ENCODE measurements at places on chromosomes 1 and 21.

DNA sequence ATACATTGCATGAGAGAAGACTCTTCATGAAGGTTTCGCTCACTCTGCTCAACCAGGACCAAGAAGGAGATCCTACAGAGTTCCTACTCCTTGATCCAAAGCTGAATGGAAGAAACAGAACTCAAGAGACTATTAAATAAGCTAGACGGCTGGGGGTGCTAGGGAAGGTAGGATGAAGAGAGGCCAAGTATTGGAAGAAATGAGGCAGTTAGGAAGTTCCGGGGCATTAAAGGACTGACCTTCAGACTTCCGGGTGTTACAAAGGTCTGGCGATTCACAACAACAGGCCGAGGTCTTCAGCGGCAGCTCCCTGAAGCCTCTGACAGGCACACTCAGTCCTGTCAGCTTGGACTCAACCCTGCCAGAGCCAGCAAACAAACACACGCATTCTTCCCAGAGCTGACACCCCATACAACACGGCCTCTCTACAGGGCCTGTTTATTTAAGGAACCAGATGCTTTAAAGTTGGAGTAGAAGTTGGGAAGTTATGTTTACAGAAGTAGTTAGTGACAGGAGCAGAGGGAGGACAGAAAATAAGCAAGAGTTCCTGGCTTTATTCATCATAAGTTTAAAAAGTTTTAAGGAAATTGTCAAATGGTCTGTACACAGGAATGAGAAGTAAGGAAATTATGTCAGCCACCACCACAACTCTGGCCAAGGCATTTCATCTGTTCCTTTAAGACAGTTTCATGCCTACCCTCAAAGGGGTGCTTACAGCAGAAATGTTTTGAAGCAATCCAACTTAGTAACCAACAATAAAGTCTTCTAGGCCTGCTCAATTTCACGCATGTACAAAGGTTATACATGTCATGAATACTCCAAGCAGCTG, 4.7 kb downstream of the SORT1 start:
- no peak for DNase-seq

DNA sequence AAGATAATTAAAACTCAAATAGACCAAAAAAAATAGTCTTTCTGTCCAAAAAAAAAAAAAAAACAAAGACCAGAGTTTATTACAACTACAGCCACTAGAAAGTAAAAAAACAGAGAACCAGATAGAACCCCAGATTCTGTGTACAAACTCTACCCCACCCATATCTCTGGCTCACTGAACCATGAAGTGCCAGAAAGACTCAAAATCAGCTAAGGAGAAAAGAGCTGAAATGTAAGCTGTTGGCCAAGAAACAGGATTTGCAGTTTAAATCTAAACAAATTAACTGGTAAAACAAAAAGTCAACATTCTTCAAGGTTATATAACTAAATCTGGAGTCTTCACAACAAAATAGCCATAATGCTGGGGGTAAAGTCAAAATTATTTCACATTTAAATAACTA, 278.9 kb downstream of the SEC16B start:
- DNase-seq: no peak

DNA sequence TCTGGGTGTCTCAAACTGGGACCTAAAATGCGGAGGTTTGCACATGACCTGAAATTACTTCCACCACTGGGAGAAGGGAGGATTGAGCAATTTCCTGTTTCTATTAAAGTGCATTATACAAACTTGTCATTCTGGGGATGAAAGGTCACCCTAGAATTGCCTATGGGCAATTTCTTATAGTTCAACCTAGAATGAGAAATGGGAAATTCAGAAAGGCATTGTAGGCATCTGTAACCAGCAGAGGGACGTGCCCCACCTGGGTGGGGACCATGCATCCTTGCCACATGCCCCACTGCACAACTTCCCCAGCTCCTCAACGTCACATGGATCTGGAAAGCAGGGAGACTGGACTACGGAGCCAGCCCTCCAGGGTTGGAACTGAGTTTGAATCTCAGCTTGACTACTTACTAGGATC, 47.0 kb downstream of the MRPL39 start:
- DNase-seq: no peak

DNA sequence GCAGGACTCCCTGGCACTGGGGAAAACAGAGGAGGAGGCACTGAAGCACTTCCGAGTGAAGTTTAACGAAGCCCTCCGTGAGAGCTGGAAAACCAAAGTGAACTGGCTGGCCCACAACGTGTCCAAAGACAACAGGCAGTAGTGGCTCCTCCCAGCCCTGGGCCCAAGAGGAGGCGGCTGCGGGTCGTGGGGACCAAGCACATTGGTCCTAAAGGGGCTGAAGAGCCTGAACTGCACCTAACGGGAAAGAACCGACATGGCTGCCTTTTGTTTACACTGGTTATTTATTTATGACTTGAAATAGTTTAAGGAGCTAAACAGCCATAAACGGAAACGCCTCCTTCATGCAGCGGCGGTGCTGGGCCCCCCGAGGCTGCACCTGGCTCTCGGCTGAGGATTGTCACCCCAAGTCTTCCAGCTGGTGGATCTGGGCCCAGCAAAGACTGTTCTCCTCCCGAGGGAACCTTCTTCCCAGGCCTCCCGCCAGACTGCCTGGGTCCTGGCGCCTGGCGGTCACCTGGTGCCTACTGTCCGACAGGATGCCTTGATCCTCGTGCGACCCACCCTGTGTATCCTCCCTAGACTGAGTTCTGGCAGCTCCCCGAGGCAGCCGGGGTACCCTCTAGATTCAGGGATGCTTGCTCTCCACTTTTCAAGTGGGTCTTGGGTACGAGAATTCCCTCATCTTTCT, 75.5 kb downstream of the PIK3CD start:
- no peak for DNase-seq

DNA sequence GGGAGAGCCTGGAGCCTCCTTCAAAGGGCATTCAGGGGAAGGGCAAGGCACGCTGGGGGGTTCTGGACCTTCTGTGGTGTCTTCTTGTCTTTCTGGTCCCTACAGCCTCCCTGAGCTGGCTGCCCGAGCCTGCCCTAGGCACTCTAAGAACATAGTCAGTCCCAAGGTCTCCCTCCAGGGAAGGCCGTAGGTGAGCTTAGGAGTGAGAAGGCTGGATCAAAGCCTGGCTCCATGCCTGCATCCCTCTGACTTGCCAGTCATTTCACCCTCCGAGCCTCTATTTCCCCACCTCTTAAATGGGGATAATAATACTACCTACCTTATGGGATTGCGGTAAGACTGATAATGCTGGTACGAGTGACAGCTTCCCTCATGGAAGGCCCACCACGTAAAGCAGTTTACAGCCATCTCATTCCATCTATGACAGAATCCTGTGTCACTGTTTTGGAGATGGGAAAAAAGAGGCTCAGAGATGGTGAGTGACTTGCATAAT, 20.8 kb downstream of the PTPRF start:
- no peak for DNase-seq

DNA sequence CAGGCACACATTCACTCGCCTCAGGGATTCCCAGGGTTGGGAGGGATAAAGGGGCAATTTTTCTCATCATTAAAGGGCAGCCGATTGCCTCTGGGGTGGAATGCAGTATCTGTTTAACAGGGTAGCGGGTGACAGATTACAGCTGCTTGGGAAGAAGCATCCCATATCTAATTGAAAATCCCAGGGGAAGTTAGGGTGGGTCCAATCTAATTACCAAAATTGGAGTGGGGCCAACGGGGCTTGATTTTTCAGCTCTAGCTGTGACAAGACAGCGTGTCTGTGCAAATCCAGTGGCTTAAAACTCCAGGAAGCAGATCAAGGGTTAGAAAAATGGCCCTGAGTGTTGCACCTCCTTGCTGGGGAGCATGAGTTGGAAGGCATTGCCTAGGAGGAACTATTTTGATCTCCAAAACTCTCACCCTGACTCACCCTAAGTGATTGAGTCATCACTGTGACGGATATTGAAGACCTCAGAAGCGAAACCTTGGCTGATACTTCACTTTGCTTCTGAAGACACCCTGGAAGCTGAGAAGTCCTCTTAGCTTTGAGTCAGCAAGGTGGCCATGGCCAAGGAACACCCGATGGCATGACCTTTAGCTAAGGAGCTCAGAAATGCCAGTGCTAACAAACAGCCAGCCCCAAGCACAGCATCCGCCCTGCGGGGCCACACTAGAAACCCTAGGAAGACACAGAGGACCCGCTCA, 46.0 kb downstream of the GRHL3 start:
- DNase-seq: no peak

GRCh38 chr1:246390855-246391254, 116.2 kb downstream of the SMYD3 start:
- no peak for DNase-seq

DNA sequence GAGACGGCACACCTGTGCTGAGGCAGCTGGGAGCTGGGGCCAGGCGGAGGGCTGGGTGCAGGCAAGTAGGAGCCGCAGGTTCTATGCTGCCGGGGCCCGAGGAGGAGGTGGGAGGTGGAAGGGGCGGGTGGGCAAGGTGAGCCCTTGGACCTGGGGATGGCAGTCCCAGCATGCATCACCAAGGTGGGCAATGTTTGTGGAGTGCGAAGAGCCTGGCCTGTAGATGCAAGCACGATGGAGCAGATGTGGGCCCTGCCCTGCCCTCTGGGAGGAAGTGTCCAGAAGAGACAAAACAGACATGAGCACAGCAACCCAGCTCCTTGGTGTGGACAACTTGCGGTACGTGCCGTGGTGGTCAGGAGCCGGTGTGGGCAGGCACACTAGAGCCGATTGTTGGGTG, 28.3 kb upstream of the AJAP1 start:
- DNase-seq: no peak

- no peak for DNase-seq
Observed at GRCh38 chr1:71944006-71944405, 338.3 kb downstream of the NEGR1 start.

DNA sequence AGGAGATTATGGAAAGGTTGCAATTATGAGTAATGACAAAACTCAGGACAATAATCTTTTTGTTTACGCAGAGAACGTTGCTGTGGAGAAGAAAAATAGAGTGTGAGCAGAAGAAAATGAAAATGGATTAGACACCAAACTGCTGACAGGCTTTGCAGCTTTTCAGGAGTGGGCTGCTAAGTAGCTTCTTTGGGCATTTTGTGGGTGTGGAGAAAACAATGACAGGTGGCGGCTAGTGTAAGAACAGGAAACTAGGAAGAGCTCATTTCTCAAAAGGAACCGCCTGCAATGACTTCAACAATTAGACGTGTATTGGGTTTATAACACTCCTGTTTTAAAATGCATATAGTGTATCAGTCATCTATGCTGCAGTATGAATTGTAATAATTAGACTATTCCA, 18.3 kb upstream of the PALMD start:
- DNase-seq: no peak

GRCh38 chr1:205543351-205544301, 39.2 kb downstream of the CDK18 start:
- DNase-seq: no peak

GRCh38 chr21:45551783-45552695, 9.8 kb upstream of the SLC19A1 start:
- DNase-seq: no peak

DNA sequence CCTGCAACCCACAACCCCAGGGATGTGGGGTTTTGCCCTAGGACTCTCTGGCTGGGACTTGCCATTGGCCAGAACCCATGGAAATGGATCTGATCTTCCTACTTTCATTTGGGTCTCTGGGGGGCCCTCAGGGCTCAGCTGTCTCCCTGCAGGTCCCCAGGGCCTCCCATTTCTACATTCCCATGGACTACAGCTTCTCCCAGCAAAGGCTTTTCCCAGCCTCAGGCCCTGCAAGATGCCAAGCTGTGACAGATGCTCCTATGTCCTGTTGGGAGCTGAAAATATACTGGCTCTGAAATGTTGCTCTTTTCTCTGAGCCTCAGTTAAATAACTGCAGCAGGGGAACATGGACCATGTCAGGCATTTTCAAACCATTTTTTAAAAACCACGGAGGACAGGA, 99.5 kb upstream of the IGSF21 start:
- DNase-seq: no peak

GRCh38 chr1:12601700-12602658, 16.0 kb downstream of the DHRS3 start:
- DNase-seq: no peak

- no peak for DNase-seq
Observed at GRCh38 chr1:100544791-100545190, 6.9 kb downstream of the GPR88 start.

- no peak for DNase-seq
Observed at GRCh38 chr1:200866116-200866515, 6.7 kb upstream of the GPR25 start.

DNA sequence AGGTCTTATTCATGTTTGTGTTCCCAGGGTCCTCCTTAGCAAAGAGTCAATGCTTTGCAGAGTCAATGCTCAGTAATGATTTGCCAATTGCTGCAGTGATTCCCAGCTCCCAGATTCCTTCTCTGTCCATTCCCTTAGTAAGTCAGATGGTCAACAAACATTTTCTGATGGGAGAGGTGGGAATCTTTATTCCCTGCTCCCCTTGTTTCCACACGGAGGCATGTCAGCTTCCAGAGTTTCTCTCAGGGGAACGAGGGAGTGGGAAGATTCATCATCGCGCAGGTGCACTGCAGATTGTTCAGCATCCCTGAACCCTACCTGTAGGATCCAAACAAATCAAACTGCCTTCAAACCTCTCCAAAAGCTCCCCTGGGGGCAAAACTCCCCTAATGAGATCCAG, 7.5 kb upstream of the AHDC1 start:
- DNase-seq: no peak

GRCh38 chr1:186404454-186405051, 28.9 kb downstream of the ODR4 start:
- DNase-seq: no peak

GRCh38 chr1:50901872-50902271, 58.2 kb downstream of the FAF1 start:
- no peak for DNase-seq

GRCh38 chr1:169680377-169681019, 30.9 kb downstream of the SELL start:
- DNase-seq: no peak

GRCh38 chr1:226351709-226352108, 42.7 kb upstream of the LIN9 start:
- DNase-seq: no peak

GRCh38 chr1:64171246-64171645, 32.2 kb upstream of the UBE2U start:
- DNase-seq: no peak

GRCh38 chr1:245614476-245614875, 459.7 kb downstream of the KIF26B start:
- DNase-seq: no peak

GRCh38 chr1:41975121-41975520, 56.4 kb upstream of the HIVEP3 start:
- DNase-seq: no peak

GRCh38 chr1:240486611-240487010, 125.3 kb downstream of the GREM2 start:
- DNase-seq: no peak

GRCh38 chr1:64183395-64184002, 19.9 kb upstream of the UBE2U start:
- no peak for DNase-seq

GRCh38 chr1:232687728-232688127, 57.8 kb upstream of the SIPA1L2 start:
- no peak for DNase-seq

GRCh38 chr1:93800856-93801255, 78.2 kb downstream of the DNTTIP2 start:
- DNase-seq: no peak

GRCh38 chr21:29443411-29444010, 144.8 kb downstream of the BACH1 start:
- DNase-seq: no peak

Measured in stimulated activated CD8-positive, alpha-beta memory T cell treated with anti-CD3 and anti-CD28 coated beads, Interleukin-4, amount 100 ng/mL, for 4 hours (primary cell).